Brain (organoid and tissue), 16 donors: ENCODE measurements at places on chromosomes 6 and 20.

DNA sequence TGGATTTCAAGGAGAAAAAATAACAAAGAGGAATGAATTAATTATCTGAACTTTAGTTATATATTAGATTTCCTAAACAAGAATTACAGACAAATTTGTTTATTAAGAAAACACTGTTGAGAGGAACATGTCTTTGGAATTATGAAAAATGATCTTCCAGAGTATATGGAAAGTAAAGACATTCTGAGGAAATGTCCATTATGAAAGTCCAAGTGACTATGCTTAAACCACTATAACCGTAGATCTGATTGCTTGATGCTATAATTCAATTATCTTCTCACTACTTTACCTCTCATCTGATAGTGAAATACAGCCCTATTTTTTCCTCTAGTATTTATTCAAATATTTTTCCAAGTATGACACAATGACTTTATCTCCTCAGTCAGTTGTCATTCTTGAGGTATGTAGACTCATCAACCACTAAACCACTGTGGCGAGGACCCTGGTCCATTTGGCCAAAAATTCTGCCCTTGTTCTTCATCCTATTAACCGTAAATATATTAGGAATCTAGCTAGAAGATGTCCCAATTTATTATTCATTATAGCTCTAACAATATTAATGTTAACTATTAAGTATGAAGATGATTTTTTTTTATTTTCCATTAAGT is 37.3 kb upstream of the AHI1 start:
- DNase-seq: no peak

DNA sequence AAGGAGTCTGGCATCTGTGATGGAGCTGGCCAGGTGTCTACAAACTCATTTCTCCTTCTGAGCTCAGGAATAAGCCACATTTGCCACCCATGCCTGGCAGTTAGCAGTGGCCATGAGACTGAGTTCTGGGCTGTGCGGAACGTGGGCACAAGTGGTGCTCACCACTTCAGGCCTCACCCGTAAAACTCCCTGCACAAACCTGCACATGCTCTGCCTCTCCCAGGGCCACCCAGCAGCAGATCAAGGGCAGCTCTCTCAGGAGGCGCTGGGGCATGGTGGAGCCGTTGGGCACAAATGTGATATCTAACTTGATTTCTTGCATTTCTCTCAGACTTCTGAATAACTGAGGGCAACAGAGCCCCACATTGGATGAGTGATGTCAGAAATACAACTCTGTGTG is 269.5 kb downstream of the HIVEP2 start:
- DNase-seq: no peak

- DNase-seq: no peak
Observed at GRCh38 chr6:34917626-34918285, 28.7 kb downstream of the ANKS1A start.

DNA sequence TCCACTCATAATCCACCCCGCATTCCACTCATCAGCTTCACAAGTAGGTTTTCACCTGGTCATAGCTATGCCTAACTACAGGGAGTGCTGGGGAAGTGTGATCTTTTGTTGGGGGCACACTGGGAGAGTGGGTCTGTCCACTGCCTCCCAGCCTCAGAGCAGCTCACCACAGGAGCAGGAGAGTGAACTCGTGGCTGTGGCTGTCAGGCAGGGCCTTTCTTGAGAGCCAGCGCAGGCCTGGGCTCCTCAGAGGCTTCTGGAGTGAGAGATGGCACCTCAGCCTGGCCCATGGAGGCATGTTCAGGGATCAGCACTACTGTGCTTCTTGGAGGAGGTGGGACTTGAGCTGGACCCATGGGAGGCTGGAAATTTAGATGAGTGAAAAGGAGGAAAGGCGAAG is 4.0 kb upstream of the GNRH2 start:
- no peak for DNase-seq

DNA sequence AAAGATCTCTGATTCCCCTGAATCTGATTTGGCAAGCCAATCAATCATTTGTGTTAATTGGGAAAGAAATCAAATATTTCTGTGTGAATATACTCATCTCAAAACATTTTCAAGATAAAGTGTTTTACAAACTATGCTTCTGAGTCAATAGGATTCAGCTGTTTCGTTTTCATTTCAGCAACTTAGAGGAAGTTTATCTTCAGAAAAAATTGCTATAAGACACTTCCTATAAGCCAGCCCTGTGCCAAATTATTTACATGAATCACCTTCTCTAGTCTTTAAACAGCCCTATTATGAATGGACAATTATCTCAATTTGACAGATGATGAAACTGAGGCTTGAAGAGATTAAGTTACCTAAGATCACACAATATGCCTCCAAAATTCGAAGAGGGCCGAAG is 10.9 kb downstream of the DEFB129 start:
- no peak for DNase-seq

DNA sequence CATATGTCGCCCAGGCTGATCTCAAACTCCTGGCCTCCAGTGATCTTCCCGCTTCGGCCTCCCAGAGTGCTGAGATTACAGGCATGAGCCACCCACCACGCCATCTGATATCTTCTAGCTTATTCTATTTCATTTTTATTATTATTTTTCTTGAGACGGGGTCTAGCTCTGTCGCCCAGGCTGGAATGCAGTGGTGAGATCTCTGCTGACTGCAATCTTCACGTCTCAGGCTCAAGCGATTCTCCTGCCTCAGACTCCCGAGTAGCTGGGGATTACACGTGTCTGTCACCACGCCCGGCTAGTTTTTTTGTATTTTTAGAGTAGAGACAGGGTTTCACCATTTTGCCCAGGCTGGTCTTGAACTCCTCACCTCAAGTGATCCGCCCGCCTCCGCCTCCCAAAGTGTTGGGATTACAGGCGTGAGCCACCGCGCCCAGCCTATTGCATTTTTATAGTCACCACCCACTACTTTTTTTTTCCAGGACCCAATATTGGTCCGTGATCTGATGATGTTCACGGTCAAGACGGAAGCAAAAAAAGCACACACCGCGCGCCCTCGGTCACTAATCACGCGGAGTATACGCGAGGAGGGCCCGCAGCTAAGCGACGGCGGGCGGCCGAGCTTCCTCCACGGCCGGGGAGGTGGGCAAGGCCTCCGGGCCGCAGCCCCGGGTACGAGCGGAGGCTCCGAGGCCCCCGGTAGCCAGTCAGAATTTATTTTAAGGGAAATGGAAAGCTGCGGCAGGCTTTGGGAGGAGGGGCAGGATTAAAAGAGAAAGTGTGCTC is 1.1 kb upstream of the LSM14B start:
- DNase-seq: no peak

GRCh38 chr20:10786678-10787077 is 112.9 kb upstream of the JAG1 start:
- no peak for DNase-seq

- no peak for DNase-seq
Observed at GRCh38 chr20:63065911-63066310, 59.1 kb upstream of the BHLHE23 start.

GRCh38 chr20:49203746-49204145 is 15.5 kb upstream of the DDX27 start:
- no peak for DNase-seq

DNA sequence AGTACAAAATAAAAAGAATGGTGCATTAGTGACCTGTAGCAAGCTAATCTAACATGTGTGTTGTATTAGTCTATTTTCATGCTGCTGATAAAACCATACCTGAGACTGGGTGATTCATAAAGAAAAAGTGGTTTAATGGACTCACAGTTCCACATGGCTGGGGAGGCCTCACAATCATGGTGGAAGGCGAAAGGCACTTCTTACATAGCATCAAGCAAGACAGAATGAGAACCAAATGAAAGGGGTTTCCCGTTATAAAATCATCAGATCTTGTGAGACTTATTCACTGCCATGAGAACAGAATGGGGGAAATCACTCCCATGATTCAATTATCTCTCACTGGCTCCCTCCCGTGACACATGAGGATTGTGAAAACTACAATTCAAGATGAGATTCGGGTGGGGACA is 45.4 kb upstream of the AIG1 start:
- DNase-seq: no peak

DNA sequence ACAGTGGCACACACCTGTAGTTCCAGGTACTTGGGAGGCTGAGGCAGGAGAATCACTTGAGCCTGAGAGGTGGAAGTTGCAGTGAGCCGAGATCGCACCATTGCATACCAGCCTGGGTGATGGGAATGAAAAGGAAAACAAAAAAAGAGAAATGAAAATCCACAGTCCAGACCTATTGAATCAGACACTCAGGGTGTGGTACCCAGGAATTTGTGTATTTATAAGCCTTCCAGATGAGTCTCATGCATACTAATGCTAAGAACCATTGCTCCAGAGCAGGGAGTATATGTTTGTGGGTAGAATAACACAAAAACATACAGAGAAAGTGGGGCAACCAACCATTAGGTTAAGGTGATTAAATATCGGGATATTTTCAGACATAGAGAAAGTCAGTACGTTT is 36.1 kb upstream of the PLCB4 start:
- DNase-seq: no peak

GRCh38 chr6:1993042-1993441 is 252.4 kb downstream of the GMDS start:
- DNase-seq: no peak

DNA sequence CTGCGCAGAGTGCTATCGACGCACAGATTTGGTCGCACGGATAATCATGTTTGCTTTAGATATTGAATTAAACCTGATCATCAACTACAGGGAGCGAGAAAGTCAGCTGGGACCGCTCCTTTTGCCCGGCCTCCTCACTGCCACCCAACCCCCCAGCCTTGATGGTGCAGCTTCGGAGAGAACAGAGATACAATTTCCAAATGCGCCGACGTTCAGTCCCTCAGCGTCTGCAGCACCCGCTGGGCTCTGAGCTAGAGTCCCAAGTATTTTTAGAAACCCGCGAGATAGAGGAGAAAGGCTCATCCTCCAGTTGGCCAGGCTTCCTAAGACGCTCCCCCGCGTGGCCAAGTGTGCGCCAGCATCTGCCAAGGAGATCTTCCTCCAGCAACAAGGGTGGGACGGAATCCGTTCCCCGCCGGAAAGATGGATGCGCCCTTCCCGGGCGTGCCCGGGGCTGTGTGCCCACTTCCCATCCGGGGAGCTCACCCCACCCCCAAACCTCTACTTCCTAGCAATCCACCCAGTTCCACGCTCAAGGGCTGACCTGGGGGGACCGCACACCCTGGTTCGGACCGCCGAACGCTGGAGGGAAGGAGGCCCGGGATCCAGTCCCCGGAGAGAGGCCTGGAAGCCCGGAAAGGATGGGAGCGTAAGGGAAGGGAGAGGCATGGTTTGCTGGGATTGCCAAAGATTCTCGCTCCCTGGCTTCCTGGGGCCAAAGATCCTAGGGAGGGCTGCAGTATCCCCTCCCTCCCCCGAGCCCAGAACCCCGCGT is 4.1 kb downstream of the NKX2-2 start:
- DNase-seq: peak; percentile 55

GRCh38 chr6:132060591-132060990 is 109.4 kb upstream of the CCN2 start:
- DNase-seq: no peak

DNA sequence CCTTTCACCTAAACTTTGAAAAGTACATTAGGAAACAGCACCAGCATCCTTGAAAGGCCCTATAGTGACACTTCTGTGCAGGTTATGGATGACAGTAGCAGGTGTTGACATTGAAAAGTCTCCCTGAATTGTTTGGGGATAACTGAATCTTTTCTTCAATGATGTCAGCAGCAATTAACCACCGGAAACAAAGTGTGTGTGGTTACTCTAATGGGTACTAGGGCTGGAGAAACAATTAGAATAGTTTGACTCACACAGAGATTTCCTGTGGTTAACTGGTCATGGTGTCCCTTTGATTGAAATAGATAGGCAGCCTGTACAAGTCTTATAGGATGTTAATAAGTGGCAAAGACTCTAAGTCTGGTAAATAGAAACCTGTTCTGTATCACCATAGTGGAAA is 189.1 kb downstream of the TBX18 start:
- no peak for DNase-seq

DNA sequence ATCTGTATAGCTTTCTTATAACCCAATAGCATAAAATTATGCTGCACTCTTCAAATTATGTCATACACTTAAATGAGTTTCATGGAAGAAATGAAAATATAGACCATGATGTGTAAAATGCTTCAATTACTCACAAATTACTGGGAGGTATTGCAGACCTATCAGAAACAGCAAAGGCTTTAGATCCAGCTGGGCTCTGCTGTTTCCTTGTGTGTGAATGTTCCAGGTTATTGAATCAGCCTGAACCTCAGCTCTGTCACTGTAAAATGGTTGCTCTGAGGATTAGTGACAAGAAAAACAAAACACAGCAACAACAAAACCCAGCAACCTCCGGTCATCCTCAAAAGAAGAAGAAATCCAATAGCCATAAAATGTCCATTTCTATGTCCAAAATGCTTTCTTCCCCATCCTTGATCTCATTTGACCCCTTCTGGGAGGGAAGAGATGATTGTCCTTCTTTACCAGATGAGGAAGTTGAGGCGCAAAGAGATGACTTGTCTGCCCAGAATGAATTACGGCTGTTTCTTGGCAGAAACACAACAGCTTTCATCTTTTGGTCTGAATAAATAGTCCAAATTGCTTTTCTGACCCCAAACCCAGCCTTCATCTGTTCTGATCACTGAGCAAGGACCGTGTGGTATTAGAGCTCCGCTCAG is 42.2 kb upstream of the TGM6 start:
- no peak for DNase-seq

DNA sequence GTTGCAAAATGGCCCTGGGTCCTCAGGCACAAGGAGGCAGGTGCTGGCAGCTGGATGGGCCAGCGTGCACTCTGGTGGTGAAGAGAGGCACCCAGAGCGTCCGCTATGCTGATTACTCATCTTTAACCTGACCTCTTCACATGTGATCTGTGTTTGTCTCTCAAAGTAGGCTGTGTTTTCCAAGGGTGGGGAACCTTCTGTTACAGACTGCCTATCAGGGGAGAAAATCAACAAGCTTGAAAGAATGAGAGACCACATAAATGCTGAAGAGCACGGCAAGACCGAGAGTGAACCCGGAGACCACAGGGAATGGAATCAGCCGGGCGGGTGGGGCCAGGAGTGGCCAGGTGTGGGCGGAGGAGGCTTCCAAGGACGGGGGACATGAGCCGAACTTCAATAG is 16.2 kb downstream of the BNIP5 start:
- DNase-seq: no peak

GRCh38 chr6:83958241-83958685 is 75.3 kb upstream of the MRAP2 start:
- no peak for DNase-seq

GRCh38 chr20:51327251-51327841 is 215.2 kb downstream of the NFATC2 start:
- DNase-seq: no peak

GRCh38 chr6:131819572-131820124 is 11.8 kb downstream of the ENPP1 start:
- DNase-seq: peak; percentile 74

DNA sequence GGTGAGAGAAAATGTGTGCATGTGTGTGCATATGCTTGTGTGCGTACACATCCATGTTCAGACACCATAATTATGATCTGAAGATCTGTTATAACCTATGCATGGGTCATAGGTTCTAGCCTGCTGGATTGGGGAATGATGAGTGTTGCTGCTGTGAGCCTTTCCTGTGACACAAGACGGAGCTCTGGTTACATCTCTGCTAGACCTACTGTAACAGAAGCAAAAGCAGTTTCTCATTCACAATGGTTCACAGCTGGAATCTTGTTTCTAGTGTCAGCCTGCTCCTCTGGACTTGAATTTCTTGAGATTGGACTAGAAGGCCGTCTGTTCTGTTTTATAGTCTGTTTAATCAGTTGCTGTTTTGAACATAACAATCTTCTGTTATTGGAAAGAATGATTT is 40.1 kb downstream of the DEFB114 start:
- DNase-seq: peak; percentile 83

- DNase-seq: no peak
Observed at GRCh38 chr6:64776359-64776758, 930.7 kb downstream of the EYS start.
